ENCODE measurements at places on chromosomes 13 and 19.

DNA sequence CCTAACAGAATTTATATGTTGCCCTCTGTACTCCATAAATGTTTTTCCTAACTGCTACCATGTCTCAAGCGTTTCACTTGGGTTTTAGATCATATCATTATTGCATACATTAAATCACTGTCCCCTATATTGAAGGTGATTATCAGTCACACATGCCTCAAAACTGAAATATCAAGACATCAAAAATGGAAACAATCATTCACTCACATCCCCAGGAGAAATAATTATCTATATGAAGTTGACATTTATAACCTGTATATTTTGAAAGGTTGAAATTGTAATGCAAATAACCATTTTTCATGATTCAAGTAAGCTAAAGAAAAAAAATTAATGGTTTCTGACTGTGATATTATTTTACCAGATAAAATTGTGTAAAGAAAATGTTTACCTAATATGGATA lies 1695.0 kb downstream of the SLITRK1 start:
- DNase-seq: no peak

DNA sequence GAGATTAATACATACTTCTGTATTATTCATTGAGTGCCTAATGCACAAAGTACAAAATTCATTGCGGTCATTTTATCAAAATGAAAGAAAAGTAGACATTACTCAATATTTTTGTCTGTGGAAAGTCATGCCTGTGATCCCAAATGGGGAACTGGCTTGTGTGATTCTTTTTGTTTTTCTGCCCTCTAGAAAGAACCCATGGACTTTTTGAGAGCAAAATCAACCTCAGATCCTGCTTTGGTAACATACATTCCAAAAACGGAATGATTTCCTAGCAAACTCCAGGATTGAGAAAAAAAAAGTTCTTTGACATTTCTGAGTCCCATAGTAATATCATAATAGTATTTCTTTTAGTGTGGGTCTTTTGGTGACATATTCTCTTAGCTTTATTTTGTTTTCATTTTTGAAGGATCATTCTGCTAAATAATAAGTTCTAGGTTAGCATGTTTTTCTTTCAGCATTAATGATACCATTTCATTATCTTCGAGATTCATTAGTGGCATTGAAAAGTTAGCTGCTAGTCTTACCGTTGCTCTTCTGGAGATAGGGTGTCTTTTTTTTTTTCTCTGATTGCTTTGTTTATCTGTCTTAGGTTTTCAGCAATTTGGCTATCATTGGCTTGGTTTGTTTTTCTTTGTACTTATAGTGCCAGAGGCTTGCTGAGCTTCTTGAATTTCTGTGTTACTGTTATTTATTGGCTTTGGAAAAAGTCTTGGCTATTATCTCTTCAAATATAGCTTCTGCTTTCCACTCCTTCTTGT lies 102.4 kb upstream of the CSNK1A1L start:
- peak; percentile 84 for DNase-seq

- DNase-seq: no peak
Measured at GRCh38 chr19:13899393-13899792, 6.5 kb downstream of the BRME1 start.

DNA sequence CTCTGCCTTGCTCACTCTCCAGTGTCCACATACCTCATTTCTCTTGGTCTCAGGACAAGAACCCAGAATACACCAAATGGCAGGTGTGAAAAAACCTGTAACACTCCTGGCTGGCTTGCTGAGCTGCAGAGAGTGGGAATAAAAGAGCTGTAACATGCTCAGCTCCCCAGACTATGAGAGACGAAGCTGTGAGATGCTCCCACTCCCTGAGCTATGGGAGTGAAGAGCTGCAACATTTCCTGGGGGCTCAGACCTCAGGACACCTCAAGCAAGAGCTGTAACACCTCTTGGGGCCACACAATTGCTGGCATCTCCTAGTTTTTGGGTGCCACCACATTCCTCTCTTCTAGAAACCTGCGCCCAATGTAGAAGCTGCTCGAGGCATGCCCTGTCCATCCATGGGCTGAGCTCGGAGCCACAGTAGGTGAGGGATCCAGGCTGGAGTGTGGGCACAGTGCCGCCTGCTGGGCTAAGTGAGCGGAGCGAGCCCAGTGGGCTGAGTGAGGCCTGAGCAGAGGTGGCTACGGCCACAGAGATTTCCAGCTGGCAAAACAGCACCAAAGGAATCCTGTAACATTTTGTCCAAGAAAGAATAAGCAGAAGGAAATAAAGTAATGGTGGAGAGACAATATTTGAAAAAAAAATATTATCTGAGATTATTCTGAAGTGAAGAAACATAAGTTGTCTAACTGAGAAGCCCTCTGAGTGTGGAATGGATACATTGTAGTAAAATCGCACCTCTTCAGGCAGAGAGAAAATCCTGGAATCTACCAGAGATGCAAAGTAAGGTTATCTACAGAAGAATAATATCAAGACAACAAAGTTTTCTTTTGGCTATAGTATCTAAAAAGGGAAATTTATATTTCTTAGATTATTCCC lies 186.2 kb upstream of the PCDH9 start:
- peak; percentile 0 for DNase-seq

DNA sequence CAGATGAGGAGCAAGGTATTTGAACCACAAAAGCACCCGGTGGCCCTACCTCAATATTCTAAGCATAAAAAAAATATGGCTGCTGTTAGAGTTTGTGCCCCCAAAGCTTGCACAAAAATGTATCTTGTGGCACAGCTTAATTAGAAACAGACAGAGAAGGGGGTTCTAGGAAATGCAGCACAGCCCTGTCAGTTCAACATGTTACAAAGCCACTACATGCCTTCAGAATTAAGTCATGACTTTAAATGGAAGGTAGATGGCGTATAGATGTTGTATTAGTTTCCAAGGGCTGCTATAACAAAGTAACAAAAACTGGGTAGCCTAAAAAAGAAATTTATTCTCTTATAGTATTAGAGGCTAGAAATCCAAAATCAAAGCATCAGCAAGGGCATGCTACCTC lies 703.8 kb downstream of the DIAPH3 start:
- DNase-seq: peak; percentile 73

GRCh38 chr13:19597523-19597922 lies 35.9 kb upstream of the MPHOSPH8 start:
- peak; percentile 30 for DNase-seq

GRCh38 chr13:84645196-84646012 lies 763.1 kb upstream of the SLITRK1 start:
- DNase-seq: peak; percentile 96

GRCh38 chr19:7560255-7560654 lies 24.7 kb downstream of the PNPLA6 start:
- no peak for DNase-seq

- no peak for DNase-seq
Measured at GRCh38 chr13:41995946-41996345, 35.0 kb upstream of the VWA8 start.

DNA sequence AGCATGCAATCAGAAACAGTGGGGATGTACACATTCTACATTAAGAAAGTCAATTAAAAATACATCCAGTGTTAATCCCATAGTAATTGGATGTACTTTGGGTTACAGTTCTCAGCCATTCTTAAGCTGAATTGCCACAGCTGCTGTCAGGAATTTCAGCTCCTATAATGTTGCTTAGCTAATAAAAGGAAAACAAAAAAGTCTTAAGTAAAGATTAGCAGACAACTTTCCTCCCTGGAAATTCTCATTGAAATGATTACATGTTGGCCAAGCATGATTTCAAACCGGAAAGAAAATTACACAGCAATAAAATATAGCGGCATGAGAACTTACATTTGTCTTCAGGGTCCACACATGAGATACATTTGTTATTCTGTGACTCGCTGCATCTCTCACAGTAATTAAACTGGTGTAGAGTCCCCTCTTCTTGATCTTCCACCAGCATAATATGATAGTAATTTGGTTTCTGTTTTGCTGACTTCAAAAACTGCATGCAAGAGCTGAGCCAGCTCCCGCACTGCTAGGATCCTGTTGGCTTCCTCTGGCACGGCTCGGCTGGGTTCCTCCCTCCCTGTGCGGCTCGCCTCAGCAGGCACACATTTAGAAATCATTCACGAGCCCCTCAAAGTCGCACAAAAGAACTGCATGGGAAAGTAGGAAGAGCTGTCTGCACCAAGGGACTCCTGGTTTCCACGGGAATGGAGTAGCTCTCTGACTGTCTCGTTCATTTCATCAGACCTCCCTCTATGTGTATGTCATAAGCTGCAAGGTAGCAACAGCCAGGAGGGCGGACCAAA lies at the start of gene HTR2A:
HTR2A (minus strand) TSS at position 713 of the 797 bp plus-strand sequence. CDS start 1,147 bp downstream, outside the sequence.
- peak; percentile 34 for DNase-seq

- DNase-seq: peak; percentile 2
Measured at GRCh38 chr19:32450217-32450616, 44.6 kb downstream of the DPY19L3 start.

DNA sequence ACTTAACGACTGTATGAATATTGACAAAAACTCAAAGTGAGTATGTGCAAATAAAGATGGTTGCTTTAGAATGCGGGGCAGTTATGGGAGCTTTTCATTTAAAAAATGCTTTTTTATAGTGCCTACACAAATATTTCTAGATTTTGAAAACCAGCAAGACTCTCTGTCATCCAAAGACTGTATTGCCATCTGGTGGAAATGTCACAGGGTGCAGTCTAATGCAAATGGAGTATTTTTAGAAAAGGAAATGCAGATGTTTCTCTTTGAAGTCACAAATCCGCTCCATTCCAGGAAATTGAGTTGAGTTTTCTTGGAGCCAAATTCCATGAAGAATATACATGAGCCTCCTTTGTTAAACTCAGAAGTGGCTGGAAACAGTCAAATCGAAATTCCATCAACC lies 2.3 kb upstream of the C1QTNF9B start:
- DNase-seq: peak; percentile 73

GRCh38 chr19:57280962-57281400 lies 696 bp downstream of the ZNF460 start:
- DNase-seq: no peak

DNA sequence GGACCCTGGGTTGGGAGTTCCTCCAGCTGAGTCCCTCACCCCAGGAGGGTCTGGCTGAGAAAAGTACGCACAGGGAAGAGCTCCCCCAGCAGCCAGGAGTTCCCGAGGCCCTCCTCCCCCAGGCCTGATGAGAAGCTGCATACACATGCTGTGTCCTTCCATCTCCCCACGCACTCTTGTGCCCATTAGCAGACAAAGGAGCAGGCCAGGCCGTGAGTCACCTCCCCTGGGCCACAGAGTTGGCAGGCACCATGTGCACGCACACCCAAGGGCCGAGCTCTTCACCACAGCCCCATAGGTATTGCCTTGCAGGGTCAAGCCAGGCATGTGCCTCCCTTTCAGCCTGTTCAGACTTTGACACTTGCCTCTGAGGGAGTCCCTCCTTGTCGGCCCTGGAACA lies 17.5 kb downstream of the MAU2 start:
- no peak for DNase-seq

DNA sequence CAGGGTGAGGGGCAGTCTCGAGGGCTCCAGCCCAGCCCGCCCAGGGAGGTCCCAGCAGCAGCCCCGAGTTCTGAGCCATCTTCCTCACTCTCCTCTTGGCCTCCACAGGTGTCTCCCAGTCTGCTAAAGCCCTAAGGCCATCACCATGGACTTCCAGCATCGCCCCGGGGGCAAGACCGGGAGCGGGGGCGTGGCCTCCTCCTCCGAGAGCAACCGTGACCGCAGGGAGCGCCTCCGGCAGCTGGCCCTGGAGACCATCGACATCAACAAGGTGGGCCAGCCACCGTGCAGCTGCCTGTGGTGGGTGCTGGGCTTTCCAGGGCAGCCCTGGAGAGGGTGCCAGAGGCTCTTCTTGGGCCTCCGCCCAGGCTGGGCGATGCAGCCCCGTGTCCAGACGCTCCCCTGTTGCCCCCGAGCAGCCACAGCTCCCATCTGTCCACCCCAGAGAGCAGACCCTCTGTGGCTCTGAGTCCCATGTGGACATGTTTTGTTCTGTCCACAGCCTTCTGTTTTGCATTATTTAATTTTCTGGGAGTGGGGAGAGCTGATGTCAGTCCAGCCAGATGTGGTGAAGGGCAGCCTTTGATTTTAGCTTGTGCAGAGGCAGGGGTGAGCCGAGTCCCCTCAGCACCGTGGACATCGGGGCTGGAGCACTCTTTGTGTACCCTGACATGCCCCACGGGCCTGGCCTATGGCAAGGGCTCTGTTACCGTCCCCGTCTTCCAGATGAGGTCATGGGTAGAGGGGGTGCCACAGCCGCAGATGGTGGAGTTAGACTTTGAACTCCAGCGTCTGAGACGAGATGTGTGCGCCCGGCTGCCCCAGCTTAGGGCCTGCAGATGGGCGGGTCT lies 5.6 kb upstream of the AMH start:
- DNase-seq: no peak

DNA sequence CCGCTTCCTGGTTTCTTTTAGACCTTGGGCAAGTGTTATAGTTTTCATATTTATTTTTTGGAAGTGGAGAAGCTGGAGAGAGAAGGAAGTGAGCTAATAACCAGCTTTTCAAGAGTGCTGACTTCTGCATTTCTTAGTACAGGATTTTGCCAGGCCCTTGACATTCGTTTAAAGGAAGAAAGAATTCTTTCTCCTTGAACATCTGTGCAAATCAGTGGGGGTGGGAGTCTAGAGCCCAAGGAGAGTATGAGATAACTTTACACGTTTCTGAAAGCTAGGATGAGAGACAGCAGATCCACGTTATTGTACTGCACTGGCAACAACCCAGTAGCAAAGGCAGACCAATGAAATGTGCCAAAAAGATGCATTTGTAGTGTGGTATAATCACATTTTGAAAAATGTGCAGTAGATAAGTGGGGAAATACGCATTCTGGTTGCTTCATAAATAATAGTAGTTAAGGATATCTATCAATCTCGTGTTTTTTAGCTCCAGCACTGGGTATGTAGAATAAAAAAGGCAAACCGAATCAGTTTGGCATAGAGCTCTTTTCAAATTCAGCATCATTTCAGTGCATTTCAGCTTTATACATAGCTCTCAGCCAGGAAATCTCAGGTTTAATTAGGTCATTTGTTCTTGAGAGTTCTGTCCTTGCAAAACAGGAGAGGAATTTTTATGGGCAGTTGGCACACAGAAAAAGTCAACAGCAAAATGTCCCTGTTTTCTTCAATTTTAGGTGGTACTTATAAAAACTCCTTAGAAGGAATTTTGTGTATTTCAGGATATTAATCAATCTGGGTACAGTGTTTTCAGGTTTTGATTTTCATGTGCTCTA lies 4.3 kb downstream of the RNF113B start:
- DNase-seq: no peak

DNA sequence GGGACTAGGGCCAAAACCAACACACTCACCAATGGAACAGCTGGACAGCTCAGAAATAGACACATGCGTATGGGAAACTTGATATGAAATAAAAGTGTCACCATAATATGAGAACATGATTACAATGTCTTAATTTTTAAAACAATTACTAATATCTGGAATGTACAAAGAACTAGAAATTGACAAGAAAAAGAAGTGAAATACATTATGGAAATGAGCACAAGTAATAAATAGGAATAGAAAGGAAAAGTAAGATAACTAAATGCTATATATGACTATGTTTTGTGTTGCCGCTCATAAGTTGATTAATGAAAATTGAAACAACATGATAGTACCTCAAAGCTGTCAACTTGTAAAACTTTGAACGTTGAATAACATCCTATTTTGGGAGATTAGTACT lies 801.1 kb downstream of the SLITRK5 start:
- DNase-seq: no peak

- DNase-seq: no peak
Measured at GRCh38 chr13:113369881-113370280, 6.0 kb upstream of the GRTP1 start.
